ENCODE measurements at places on chromosomes 12 and 14.

DNA sequence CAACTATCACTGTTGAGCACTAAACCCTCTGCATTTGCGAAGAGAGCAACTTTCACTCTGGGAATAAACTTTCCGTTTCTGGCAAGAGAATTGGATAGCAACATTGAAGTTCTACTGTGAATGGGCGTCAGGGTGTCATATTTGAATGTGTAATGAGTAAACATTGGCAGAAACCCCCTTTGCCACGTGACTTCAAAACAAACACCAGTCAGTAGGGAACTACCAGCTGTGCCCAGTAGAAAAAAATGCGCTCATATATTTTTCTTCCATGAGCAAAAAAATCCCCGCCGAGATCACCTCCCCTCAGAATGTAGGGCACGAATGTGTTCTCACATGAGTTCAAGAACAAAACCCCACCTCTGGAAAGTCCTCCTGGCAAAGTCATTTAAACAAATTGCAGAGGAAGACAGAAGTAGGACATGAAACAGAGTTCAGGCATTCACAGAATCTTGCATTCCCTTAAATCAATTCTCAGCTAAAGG lies 80.6 kb downstream of the BTG1 start:
- peak; percentile 73 for DNase-seq

DNA sequence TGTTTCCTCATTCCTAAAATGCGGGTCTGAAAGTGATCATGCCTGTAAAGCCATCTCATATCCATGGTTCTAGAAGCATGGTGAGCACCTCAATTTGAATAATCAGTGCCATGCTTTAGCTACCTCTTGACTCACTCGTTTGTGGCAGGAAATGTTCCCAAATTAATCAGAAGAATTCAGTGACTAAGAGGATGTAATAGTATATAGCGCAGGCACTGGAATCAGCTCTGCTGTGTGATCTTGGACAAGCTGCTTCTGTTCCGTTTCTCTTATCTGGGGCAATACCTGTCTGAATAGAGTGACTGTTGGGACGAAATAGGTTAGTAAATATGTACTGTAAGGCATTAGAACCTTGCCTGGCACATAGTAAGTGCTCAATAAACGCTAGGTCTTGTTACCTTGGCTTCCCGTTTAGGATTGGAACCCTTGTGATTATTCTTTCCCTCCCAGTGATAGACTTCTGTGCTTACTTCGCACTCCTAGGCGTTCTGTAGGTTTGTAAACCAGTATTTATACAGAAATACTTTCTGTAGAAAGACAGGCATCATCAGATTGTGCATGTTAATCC lies 820 bp upstream of the SMAGP start:
- no peak for DNase-seq

DNA sequence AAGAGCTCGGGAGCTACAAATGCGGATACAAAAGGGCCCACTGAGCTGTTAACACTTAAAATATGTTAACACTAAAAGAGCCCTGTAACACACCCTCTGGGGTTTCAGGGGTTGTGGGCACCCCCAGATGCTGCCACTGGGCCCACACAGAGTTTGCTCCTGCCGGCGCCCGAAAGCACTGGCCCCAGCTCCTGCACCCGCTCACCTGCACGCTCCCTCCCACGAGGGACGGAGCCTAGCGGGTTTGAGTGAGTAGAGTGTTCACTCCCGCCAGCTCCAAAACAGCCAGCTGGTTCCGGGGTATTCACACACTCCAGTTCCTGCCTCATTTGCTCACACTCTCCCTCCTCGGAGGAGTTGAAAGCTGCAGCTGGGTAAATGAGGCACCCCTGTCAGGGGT lies 357.7 kb downstream of the ETNK1 start:
- DNase-seq: no peak

DNA sequence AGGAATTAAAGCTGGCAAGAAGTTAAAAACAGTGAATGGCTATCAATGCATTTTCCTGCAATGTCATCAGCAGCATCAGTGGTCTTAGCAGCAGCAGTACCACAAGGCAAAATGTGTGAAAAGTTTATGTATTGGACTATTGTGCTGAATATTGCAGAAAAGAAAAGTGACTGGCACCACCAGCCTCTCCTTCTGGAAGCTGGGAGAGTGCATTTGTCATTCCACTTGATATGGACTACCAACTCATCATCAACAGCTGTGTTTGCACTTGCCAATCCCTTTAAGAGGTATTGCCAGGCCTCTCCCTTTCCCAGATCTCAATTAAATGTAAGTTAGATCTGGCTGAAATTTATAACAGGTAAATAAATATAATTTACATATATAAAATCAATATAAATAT lies 151.0 kb upstream of the GZMB start:
- no peak for DNase-seq

GRCh38 chr14:69483765-69484443 lies 624 bp upstream of the PLEKHD1 start:
- DNase-seq: peak; percentile 13

GRCh38 chr12:19045426-19045825 lies 84.1 kb upstream of the PLEKHA5 start:
- no peak for DNase-seq

DNA sequence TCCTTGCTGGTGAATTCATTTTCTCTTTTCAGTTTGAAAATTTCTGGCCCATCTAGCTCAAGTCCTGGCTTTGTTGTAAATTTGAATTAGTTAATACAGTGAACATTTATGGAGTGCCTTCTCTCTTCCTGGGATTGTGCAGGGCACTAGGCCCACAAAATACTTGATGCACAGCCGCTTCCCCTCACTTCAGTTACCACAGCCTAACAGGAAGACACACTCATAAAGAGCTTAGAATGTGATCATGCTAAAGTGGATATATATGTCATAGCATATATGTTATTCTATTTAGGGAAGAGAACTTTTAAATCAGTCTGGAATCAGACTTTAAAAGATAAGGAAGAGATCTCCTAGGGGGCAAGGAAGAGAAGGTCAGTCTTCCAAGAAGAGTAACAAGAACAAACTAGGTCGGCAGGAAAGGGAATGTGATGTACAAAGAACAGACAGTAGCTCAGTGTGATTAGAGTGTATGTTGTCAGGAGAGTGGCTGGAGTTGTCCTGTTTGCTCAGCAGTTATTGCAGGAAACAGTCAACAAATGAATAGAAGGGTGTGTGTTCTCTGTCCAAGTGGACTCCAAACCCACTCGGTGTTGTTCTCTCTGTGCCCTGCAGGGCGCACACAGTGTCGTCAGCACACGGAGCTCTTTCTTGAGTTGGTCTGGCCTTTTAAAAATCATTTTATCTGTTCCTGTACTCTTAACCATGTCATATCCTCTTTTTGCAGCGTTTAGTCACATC lies 74.4 kb downstream of the DAAM1 start:
- DNase-seq: no peak

- no peak for DNase-seq
Observed at GRCh38 chr12:22797701-22798100, 172.7 kb downstream of the ETNK1 start.

GRCh38 chr12:122687086-122687485 lies 16.1 kb downstream of the HCAR2 start:
- no peak for DNase-seq

- no peak for DNase-seq
Observed at GRCh38 chr12:56389412-56389811, 26.8 kb upstream of the APOF start.

GRCh38 chr14:56676042-56676441 lies 96.4 kb downstream of the TMEM260 start:
- no peak for DNase-seq

DNA sequence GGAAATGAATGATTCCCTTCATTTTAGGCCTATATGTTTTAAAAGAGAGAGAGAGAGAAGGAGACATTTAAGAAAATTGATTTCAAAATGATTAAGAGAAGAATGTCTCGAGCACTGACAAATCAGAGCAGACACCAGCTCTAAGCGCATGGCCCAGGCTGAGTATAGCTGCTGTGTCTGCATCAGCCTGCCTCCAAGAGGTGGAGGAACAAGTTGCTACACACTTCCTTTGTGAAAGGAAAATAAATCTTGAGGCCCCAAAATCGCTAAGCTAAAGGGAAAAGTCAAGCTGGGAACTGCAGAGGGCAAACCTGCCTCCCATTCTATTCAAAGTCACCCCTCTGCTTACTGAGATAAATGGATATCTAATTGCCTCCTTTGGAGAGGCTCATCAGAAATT lies 728.7 kb upstream of the TMEM132C start:
- no peak for DNase-seq

DNA sequence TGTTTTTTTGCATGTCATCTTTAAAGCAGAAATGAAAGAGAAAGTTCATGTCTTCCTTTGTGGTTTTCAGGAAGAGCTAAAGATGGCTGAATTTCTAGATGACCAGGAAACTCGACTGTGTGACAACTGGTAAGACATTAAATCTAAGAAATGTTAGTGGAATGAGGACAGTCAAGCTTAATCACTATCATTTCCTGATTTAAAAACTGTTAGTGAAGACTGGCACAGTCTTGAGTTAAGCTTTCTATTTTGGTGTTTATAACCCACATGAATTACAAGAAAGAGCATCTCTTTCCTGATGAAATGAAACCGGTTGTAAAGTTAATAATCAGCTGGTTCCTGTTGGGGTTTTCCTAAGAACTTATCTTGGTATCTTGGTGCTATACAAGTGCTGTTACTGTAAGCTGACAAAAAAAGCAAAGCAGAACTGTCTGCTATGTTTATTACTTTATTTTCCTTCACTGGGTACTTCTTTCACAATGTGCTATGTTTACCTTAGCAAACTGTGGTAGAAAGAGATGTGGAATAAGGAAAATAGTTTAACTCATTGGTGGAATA lies 5.2 kb downstream of the TRAFD1 start:
- no peak for DNase-seq

- DNase-seq: no peak
Observed at GRCh38 chr12:69405566-69405865, 46.0 kb downstream of the YEATS4 start.

DNA sequence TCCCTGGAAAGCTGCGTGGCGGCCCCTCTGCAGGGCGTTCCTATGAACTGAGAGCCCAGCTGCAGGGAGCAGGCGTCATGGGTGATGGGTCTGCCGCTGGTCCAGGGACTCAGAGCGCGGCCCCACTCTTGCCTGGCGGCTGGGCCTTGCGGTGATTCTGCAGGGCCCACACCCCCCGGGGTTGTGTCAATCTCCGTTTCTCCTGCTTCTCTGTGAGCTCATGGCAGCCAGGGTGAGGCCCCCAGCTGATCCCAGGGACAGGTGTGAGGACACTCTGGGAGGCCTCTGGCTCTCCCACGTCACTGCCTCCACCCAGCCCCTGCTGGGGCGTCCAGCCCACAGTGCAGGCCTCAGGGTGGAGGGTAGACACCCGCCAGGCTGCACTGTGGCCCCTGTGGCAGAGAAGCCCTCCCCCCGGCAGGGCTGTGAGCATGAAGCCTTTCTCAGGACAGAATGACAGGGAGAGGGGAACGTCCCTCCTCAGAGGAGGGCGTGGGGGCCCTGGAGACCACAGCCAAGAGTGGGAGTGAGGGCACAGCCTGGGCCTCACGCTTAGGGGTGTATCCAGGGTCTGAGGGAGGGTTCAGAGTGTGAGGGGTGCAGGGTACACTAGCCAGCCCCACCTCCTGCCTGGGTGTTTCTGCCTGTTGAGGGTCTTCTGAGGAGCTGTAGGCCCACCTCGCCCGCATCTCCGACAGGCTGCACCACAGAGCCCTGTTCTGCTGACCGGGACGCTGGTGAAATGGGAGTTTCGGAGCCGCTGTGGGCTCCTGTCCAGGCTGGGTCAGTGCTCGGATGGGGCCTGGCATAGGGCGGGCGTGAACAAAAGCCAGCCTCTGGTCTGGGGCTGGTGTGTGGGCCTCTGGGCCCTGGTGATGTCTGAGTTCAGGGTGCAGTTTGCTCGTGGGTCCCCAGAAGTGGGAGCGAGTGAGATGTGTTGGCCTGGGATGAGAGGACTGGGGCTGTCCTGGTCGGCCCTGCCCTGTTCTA lies 26.7 kb upstream of the CRIP2 start:
- no peak for DNase-seq

DNA sequence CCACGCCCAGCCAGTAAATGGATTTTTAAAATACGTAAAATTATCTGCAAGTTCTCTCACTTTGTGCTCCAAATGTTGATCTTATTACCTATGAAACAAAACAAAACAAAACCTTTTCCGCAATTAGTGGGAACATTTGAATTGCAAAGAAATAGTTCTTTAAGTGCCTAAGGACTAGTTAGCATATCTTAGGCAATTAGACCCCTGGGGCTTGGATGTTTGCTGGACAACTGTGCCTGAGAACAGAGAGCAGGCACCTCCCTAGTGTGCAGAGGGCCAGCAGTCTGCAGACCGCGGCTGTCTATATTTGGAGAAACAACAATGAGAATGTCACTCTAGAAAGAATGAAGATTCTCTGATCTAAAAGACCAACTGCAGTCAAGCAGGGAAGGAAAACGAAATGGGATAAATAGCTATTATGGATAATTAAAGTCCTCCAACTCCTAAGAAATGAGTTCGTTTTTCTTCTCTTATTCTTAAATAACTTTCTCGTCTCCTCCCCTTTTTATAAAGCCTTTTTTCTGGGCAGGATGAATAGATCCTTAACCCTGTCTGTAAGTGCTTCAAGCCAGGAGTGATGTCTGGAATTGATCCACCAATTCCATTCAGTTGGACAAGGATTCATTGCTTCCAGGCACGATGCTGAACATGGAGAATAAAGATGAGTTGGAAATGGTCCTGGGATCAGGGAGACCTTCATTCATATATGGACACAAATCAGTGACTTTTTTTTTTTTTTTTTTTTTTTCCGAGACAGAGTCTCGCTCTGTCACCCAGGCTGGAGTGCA lies 16.2 kb downstream of the SLC17A8 start:
- DNase-seq: no peak

DNA sequence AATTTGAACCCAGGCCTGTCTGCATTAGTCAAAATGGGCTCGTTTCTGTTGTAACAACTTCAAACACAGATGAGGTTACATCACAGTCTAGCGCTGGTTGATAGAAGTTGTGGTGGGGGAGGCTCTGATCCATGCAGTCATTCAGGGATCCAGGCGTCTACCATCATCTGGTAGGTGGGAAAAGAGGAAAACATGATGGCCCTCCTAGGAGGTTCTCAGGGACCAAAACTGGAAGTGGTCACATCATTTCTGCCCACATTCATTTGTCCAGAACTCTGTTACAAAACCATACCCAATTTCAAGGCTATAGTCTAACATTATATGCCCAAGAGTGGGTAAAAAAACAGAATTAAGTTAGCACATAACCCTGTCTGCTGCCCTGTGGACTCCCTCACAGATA lies 135.1 kb downstream of the PHETA1 start:
- DNase-seq: no peak

- peak; percentile 83 for DNase-seq
Observed at GRCh38 chr12:75908961-75909605, 122.5 kb downstream of the PHLDA1 start.

- DNase-seq: no peak
Observed at GRCh38 chr14:51818748-51819380, 41.5 kb upstream of the GNG2 start.

DNA sequence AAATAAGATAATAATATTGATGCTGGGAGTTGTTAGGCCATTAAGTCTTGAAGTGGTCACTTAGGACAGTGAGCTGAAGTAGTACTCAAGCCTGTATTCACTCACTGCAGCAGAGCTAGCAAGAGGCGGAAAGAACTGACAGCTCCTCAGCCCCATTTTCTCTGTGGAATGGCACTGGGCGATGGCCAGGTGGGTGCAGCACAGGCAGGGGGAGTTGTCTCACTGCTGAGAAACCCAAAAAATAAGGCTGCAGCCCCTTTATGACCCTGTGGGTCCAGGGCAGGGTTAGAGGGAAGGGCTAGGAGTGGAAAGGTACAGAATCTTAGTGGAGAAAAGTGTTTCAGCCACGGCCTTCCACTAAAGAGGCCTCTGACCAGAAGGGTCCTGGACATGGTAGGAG lies 35.5 kb downstream of the PDZRN4 start:
- DNase-seq: no peak

- DNase-seq: no peak
Observed at GRCh38 chr12:6701078-6701768, 608 bp upstream of the PIANP start.

GRCh38 chr12:21775133-21775820 lies 771 bp upstream of the KCNJ8 start:
- no peak for DNase-seq
